ENCODE measurements at places on chromosomes 6 and 20.

- DNase-seq, result peak; percentile 87
These were observed 92.5 kb upstream of the ADGRF1 start for GRCh38 chr6:47134476-47135189.

DNA sequence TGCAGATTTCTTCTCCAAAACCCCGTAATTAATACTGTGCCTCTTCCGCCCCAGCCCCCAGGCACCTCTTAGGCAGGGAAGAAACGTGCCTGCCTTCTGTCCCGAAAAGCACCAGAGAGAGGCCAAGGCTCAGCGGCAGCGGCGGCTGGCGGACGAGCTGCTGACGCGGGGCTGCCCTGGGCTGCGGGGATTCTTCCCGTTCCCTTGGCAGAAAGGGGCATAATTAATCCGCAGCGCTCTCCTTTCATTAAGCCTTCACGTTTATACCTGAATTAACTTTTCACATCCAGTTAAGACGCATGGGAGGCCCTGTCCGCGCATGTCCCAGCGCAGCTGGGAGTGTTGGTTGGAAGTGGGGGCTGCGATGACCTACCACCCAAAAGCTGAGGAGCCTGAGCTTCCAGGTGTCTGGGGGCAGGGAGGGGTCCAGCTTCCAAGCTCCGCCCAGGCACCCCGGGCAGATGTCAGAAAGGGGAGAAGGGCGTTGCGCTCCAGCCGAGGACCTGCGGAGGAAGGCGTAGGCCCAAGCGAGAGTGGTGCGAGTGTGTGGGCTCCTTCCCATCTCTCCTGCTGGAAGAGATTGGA is 167.4 kb upstream of the LRFN2 start:
- no peak for DNase-seq

DNA sequence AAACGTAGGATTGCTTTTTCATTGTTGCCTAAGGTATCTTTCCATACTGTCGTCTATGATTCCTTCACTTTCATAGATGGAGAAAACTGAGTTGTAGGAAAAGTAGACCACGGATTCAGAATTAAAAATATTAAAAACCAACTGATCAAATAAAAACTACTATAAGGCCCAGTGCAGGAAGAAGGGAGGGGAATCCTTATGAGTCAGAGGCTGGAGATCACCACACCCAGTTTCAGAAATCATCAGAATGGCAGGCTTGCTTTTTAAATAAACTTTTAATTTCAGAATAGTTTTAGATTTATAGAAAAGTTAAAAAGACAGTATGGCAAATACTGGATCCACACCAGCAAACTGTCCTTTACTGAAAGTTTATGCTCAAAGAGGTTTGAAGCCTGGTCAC is 32.0 kb upstream of the POPDC3 start:
- DNase-seq, result no peak

DNA sequence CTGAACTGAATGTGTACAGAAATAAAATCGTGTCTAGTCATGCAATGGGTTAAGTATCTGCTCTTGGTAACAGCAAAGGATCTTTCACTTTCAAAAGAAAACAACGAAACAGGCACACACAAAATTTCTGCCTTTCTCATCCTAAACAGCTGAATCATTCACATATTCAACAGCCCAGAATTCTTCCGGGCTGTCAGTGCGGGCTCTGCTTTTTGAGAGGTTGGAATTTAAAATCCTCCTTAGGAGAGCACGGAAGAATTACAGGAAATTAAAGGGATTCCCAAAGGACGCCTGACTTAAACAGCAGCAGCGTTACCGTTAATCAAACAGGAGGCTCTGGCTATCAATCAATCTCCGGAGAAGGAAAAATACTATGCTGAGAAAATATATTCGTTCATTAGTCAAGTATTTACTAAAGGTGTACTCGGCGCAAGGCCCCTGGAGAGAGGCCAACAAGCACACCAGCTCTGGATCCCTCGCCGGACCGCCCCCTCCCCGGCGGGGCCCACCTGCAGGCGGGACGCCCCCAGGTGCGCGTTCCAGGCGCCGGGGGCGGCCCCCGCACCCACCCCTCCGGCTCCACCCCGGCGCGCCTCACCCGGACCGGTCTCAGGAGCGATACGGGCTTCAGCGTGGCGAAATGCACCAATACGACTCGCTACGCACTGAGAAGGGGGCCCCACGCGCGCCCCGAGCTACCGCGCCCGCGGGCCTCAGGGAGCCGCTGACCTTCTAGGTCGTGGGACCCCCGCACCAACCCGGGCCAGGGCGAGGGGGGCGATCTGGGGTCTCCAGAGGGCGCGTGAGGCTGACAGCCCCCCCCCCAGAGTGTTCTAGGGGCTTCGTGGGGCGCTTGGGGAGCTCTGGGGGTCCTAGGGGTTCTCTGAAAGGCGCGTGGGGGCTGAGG is 1.0 kb downstream of the NAPB start:
- peak; percentile 57 for DNase-seq

- DNase-seq, result no peak
These were observed 50.0 kb downstream of the ADAT2 start for GRCh38 chr6:143400258-143401067.

DNA sequence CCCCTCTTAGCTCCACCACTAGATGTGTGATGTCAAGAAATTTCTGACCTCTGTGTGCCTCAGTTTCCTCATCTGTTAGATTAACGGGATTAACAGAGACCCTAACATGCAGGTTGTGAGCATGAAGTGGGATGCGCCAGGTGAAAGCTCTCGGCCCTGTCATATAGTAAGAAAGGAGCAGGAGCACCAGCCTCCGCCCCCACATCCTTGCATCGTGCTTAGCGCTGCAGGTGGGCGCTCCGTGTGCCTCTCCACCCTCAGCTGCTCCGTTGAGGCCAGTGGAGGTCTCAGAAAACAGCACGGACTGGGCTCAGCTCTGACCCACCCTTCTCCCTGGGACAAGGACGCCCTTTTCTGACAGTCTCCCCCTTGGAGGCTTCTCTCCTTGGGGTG is 63.4 kb downstream of the TCP11 start:
- DNase-seq, result no peak

GRCh38 chr6:167566711-167567141 is 241.8 kb downstream of the TTLL2 start:
- DNase-seq, result peak; percentile 69

GRCh38 chr6:151341476-151342195 is 49.7 kb downstream of the ZBTB2 start:
- no peak for DNase-seq

DNA sequence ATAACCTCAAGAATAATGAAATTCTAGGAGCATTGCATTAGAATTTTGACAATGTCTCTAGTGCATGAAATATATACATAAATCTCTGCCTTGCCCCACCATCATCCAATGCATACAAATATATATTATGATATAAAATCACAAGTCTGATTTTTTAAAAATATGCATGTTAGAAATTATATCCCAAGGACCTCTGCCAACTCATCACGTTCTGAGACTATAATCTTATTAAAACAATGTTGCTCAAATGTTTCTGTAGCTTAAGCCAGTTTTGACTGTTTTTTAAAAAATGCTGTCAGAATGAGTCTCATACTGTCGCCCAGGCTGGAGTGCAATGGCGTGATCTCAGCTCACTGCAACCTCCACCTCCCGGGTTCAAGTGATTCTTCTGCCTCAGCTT is 287.0 kb upstream of the SOX4 start:
- no peak for DNase-seq

DNA sequence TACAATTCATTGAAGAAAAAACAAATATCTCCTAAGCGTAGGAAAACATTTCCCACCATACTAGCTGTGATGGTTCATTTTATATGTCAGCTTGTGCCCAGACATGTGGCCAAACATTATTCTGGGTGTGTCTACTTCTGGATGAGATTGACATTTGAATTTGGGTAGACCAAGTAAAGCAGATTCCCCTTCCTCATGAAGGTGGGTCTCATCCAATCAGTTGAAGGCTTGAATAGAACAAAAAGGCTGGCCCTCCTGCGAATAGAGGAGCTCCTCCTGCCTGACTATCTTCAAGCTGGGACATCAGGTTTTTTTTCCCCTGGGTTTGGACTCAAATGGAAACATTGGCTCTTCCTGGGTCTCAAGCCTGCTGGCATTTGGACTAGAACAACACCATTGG is 113.6 kb downstream of the DHX35 start:
- DNase-seq, result no peak

DNA sequence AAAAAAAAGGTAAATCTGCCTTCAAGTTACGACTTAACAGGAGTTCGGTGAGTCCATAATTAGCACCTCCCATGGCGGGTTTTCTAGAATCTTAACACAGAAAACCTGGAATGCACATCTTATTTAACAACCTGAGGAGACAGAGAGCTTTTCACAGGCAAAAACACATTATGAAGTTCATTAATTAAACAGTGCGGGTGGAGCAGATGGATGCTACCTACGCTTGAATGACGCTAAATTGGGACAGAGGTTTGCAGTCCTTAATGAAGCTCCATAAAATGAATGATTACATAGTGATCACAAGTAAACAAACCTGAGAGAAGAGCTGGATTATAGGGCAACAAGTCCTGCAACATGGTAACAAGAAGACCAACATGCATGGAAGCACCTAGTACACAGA is 81.0 kb downstream of the INSM1 start:
- no peak for DNase-seq

- DNase-seq, result no peak
These were observed 325.0 kb upstream of the AGPAT4 start for GRCh38 chr6:161598896-161599295.

DNA sequence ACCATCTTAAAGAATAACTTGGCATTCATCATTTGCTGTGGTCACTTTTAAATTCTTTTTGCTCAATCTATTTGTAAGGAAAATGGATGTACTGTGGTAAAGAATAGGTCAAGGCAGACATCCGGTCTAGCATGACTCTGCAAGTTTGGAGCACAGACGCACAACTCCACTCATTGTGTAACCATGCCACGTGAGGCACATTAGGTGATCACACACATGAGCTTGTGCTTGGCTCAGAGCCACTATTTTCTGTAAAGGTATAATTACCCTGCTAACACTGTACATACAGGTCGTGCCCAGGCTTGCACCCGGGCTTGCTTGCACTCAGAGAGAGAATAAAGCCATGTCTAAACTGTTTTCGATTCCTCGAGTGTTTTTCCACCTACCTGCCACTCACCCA is 1289.1 kb upstream of the ADGRB3 start:
- DNase-seq, result no peak

- DNase-seq, result no peak
These were observed 9.5 kb downstream of the TMEM30A start for GRCh38 chr6:75275067-75275466.

DNA sequence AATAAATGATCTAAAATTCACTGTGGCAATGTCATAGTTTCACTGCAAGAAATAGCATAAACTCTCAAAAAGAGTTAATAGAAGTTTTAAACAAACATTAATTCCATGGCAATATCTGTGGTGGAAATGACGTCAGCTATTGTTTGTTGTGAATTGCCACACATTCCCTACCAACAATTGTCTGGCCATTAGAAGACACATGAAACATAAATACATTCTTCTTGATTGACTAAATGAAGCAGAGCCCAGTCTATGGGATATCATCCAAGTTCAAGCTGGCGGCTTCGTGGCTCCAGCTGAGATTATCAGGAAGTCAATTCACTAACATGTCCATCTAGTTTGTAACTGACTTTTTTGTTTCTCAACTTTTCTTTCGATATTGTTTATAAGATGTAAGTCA is 369.0 kb downstream of the ARHGAP18 start:
- no peak for DNase-seq

DNA sequence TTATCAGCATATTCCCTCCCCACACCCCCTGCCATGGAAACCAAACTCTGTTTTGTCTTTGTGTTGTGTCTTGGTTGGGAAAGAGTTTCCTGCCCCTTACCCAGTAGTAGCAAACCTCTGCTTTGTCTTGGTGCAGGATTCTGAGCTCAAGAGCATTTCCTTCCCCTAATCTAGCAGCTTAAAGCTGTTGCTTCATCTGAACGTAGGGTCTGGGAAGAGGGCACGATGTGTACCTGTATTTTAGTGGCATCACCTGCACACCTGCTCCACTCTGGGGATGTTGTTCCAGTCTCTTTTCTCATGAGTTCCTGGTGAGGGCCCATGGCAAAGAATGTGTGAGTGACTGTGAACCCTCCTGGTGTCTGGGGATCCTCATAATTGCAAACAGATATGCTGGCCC is 164.7 kb downstream of the SCP2D1 start:
- DNase-seq, result no peak

GRCh38 chr20:35171753-35172433 is at the start of gene PROCR:
Gene PROCR (plus strand): TSS chr20:35172072. CDS start chr20:35172155, 83 bp downstream.
- DNase-seq, result peak; percentile 96

DNA sequence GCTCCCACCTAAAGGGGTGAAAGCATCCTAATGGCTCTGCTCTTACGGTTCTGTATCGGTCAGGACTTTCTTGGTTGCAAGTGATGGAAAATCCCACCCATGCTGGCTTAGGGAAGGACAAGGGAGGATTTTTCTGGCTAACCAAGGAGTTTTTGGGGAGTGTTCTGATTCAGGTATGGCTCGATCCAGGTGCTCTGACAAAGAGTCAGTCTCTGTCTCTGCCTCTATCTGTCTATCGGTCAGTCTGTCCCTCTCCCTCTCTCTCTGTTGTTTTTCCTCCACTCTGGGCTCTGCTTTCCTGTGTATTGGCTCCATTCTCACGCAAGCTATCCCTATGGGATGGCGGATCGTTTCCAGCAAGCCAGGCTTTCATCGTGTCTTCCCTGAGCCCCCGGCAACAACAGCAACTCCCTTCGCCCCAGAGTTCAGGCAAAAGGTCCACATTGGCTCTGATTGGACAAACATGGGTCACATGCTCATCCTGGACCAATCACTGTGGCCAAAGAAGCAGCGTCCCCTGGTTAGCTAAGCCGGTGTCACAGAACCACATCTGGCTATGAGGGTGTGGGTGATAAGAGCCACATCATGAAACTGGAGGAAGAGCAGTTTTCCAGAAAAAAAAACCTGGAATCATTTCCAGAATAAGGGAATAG is 160.3 kb downstream of the BMP7 start:
- no peak for DNase-seq

DNA sequence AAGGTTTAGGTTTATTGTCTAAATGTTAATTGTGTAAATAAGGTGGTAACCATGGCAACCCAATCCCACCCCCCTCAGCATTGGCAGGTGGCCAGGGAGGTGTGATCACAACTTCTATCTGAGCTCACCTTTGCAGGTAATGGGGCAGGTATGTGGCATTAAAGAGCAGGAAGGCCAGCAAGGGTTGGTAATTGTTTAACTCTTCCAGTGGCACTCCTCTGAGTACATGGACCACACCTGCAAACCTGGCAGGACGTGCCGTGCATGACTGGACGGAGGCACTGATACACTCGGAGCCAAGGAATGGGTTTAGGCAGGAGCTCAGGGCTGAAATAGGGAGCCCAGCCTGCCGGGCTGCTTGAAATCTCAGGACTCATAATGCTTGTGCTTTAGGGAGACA is 107.0 kb upstream of the BMP2 start:
- DNase-seq, result no peak

DNA sequence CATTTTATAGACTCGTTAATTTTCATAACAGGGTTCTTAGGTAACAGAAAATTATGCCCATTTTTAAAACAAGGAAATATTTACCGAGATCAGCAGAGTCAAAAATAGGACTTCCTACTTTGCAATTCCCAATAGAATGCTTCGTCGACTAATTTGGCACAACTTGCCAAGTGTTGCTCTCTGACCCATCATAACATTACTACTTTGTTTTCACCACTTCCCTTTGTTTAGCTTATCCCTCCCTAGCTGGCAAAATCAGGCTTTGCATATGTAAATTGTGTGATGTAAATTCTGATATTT is 914 bp upstream of the RANBP9 start:
- DNase-seq, result peak; percentile 31
